ENCODE measurements at places on chromosomes 7 and 10. TPM values are rescaled to one million over a fixed set of nuclear protein-coding genes. Genes with fewer than 3 reads are reported as not detected.

DNA sequence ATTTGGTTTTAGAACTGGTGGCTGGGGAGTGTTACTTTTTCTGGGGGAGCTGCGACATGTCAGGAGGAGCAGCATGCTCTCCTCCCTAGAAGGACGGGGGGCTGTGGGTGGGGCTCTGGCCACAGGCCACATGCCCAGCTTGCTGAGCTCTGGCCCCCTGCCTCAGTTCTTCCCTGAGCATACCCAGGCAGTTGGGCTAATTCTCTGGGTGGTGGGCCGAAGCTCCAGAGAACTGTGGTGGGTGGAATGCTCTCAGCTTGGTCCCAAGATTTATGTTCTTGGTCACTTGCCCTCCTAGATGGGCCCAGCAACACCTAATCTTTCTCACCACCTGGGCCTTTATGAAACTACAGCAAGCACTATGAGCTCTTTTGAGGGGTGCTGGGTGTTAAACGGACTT, 5.1 kb upstream of the ZNF775 start:
- peak; percentile 56 for DNase-seq

- peak; percentile 60 for DNase-seq
Observed at GRCh38 chr7:129914536-129915272, 38.1 kb downstream of the UBE2H start.

DNA sequence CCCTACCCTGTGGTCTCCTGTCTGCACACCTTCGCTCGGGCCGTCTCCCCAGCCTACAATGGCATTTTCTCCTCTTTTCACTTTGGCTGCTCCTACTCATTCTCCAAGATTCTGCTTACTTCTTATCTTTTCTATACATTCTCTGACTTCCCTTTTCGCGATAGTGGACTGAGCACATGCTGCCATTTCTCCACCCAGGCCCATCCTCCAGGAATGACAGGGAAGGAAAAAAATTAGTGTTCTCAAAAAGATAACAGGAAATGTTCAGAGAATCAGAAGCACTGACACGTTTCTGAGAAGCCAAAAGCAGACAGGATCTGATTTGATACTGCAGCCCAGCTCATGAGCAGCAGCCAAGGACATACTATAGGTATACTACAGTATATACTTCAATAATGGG, 6.4 kb upstream of the ANXA11 start:
- DNase-seq, result no peak

- no peak for DNase-seq
Observed at GRCh38 chr10:62960416-62960815, 144.2 kb upstream of the EGR2 start.

DNA sequence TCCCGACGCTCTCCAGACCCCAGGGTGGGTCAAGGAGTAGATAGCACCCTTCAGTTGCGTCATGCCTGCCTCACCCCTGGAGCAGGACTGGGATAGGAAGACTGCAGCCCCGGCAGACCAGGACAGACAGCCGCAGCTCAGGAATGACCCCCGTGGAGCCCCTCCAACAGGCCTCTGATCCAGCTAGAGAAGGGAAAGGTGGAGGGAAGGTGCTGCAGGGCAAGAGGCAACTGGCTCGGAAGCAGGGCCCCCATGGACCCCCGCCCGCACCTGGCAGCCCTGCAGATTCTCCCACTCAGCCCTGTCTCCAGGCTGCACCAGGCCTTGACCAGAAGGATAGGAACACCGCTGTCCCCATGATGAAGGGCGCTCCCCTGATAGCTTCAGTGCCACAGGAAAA, 7.7 kb downstream of the KCNH2 start:
- no peak for DNase-seq

GRCh38 chr7:121752706-121753105, 120.3 kb upstream of the PTPRZ1 start:
- DNase-seq, result no peak

- no peak for DNase-seq
Observed at GRCh38 chr10:21749788-21750187, 215.8 kb downstream of the MLLT10 start.

GRCh38 chr7:101645951-101646350, 16.9 kb upstream of the MYL10 start:
- DNase-seq, result no peak

GRCh38 chr7:100544967-100545359, 6.0 kb downstream of the AGFG2 start:
- DNase-seq, result no peak

DNA sequence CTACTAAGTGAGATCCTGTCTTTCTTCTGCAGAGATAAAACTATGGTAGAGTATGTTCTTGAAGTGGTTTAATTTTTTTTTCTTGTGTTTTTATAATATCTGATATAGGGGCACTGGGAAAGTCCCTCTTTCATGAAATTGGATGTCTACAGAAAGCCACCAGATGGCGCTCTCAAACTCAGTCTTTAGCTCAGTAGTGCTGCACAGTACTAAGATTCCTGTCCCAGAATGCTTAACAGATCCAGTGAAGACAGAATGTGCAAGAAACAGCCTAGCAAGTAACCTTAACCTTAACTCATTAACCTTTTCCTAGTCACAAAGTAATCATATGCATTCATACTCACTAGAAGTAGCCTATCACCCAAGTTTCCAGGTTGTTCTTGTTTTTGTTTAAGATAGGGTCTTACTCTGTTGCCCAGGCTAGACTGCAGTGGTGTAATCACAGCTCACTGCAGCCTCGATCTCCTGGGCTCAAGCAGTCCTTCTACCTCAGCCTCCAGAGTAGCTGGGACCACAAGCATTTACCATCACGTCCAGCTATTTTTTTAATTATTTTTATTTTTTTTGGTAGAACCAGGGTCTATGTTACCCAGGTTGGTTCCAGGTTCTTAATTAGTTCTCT, 56.7 kb downstream of the IDE start:
- DNase-seq, result peak; percentile 85

DNA sequence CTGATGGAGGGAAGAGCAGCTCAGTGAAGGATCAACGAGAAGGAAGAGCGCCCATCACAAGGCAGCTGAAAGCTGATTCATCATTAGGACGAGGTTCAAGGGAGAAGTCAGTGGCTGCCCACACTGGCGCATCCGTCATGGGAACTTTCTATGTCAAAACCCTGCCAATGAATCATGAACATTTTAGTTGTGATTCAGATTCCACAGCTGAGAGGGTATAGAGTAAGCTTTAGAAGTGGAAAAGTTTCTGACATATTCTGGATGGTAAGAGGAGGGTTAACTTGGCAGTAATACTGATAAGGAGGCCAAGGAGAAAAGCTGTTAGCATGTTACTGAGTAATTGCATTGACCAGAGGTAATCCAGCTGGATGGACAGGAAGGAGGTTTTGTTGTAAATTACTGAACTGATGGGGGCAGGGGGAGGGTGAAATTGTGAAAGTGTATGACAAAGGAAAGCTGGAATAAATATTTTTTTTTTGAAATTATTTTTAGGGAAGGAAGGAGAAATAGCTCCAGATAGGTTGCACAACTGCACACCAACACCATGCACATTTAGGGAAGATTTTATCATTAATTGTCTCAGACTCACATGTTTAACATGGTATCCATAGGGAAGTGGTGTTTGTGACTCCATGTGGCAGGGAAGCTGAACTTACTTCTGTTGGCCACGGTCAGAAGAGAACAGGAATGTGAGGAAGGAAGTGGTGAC, 78.3 kb upstream of the NRP1 start:
- no peak for DNase-seq

DNA sequence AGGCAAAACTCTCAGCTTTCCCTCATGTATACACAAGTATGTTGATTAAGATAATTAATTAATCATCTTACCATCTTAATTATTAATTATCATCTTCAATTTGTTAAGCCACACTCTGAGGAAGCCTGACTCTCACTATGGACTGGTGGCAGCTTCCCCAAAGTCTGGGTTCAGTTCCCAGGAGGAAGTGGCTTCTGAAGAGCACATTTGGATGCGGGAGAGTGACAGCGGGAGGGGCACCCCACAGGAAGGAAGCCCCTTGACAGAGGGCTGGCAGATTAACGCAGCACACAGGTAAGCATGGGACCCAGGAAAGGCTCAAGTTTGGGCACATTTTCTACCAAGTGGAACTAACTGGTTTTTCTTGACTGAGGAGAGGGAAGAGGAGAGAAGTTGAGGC, 13.4 kb upstream of the SLIT1 start:
- DNase-seq, result no peak

- no peak for DNase-seq
Observed at GRCh38 chr10:112484399-112484798, 37.4 kb downstream of the VTI1A start.

- no peak for DNase-seq
Observed at GRCh38 chr7:16318989-16319915, 102.1 kb downstream of the CRPPA start.

- no peak for DNase-seq
Observed at GRCh38 chr7:20786421-20786778, 286 bp downstream of the SP8 start.

- DNase-seq, result no peak
Observed at GRCh38 chr7:121038717-121039509, 50.4 kb downstream of the CPED1 start.

- no peak for DNase-seq
Observed at GRCh38 chr10:22570733-22571430, 143.5 kb downstream of the PIP4K2A start.

DNA sequence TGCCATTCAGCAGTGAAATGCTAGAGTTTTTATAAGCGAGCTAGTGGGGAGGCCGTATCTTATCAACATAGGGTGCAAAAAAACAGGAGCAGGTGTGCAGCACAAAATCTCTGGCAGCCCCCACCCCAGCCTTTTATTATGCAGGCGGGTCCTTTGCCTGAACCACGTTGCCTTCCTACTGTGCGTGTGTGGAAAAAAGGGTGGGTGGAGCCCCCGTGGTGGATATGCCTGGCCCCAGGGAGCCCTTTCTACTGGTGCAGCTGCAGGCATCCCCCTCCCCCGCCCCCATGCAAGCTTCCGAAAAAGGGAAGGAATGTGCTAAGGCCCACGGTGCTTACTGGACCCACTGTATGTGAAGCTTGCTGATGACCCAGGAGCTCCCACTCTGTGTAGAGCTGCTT, 175.9 kb downstream of the USP6NL start:
- no peak for DNase-seq

DNA sequence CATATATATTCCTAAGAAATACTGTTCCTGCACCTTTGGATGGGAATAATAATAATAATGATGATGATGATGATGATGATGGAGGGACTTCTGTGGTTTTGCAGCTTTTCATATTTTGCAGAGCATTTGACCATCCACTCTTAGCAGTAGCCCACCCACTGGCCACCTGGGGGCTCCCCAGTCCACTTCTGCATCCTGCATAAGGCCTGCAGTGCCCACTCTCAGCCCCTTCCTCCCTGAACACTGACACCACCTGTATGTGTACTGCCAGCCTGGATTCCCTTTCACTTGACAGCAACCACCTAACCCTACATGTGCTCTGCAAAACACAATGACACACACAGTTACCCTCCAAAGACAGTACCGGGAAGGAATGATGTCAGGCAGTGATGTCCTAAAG, 131.4 kb downstream of the ADAM12 start:
- DNase-seq, result no peak

DNA sequence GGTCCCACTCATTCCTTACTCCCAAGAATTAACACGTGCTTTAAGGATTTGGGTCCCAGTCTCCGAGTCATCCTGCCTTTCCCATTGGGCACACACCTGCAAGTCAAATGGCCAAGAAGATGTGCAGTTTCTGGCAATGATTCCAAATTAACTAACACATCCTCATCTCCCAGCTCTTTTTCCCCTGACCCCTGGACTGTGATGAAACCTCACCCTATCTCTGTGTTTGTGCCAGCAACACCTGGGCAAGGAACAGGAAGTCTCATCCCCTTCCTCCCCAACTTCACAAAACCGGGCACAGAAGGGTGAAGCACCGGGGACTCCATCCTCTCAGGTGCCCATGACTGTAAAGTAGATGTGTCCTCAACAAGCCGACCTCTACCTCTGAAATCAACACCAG, 54.8 kb downstream of the PLXNA4 start:
- no peak for DNase-seq

DNA sequence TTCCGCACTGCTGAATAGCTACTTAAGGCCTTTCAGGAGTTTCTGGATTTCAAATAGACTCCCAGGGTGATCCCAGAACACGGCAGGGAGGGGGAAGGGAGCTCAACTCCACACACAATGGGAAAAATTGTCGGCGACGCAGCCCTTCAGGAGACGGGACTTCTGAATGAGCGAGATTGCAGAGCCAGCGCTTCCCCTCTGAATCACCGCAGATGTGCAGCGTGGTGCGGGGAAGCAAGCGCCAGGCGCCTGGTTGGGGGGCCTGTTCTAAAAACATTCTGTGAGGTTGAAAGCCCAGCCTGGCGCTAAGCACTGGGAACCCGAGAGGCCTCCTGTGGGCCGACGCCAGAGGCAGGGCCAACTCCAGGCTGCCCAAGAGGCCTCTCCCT, 163.3 kb downstream of the MAD1L1 start:
- no peak for DNase-seq

GRCh38 chr7:24971333-24972165, 8.4 kb downstream of the OSBPL3 start:
- DNase-seq, result no peak

GRCh38 chr10:103585011-103585405, 91.5 kb downstream of the NEURL1 start:
- no peak for DNase-seq

DNA sequence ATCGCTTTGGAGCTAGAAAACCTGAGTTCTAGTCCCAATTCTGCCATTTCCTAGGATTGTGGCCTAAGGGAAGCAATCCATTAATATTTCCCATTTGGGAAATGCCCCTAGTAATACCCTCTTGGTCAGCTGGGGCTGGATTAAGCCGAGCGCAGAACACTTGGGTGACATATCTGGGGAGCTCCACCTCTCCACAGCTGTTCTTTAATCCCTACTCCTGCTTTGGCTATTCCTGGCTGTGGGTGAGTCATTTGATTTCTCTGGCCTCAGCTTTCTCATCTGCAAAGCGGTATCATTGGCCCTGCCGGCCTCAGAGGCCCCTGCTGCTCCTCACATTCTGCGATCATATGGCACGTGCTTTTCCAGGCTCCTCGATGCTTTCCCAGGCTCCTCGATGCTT, 108.3 kb downstream of the BUB3 start:
- no peak for DNase-seq

PAPOLB gene
- not detected for total RNA-seq

RHOBTB1 gene
- 0.64 TPM for total RNA-seq

TMEM229A gene
- total RNA-seq, result not detected

CAV2 gene
- not detected for total RNA-seq

LDB3 gene
- not detected for total RNA-seq

AS3MT gene
- 0.43 TPM for total RNA-seq

FGFBP3 gene
- total RNA-seq, result 0.81 TPM

Measured in natural killer cell treated with Interleukin-12 subunit alpha and Interleukin-12 subunit beta and Interleukin-15 and Interleukin-18, amount 100 ng/mL, for 72 hours (primary cell).